ENCODE measurements at places on chromosomes 6 and 20. TPM values are rescaled to one million over a fixed set of nuclear protein-coding genes. Genes with fewer than 3 reads are reported as not detected.

- H3K36me3 ChIP-seq = no peaks in the 10 kb centered on the region
- peaks cover 1% of the 10 kb centered on the region for H3K27me3 ChIP-seq
- H3K4me1 ChIP-seq = no peaks in the 10 kb centered on the region
- no peak for DNase-seq
- no peak overlapping the region for H3K4me3 ChIP-seq
Observed at GRCh38 chr6:134131530-134132139, 79.2 kb upstream of the SLC2A12 start.

GRCh38 chr6:16184129-16184528 is 54.3 kb upstream of the GMPR start:
- no peak overlapping the region for H3K27ac ChIP-seq
- peaks cover 5% of the 10 kb centered on the region for H3K27me3 ChIP-seq
- H3K36me3 ChIP-seq = no peaks in the 10 kb centered on the region
- no peak for DNase-seq

ADGRF1 gene
- not detected for total RNA-seq

MYLK2 gene
- 1.7 TPM for total RNA-seq

DNA sequence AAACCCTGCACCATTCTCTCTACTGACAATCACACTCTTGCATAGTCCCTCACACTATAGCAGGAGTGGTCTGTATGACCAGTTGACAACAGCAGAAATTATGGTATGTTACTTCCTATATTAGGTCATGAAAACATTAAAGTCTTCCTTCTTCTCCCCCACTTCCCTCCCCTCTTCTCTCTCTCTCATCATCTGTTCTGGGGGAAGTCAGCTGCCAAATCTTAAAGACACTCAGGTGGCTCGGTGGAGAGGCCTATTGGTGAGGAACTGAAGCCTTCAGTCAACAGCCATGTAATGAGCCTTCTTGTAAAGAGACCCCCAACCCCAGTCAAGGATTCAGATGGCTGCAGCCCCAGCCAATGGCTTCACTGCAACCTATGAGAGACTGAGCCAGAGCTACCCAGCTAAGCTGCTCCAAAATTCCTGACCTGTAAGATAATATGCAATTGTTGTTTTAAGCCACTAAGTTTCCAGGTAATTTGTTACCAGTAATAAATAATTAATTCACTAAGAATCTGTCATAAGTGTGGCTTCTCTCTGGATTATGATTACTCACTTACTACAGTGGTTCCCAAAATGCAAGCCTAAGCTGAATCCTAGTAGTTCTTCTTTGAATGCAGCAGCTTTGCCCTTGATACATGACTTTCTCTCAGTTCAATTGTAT is 11.2 kb upstream of the TSBP1 start:
- DNase-seq = no peak
- H3K4me1 ChIP-seq = peaks cover 7% of the 10 kb centered on the region
- no peak overlapping the region for H3K27ac ChIP-seq
- no peaks in the 10 kb centered on the region for H3K27me3 ChIP-seq
- no peak overlapping the region for H3K4me3 ChIP-seq
- peaks cover 8% of the 10 kb centered on the region for H3K36me3 ChIP-seq

DNA sequence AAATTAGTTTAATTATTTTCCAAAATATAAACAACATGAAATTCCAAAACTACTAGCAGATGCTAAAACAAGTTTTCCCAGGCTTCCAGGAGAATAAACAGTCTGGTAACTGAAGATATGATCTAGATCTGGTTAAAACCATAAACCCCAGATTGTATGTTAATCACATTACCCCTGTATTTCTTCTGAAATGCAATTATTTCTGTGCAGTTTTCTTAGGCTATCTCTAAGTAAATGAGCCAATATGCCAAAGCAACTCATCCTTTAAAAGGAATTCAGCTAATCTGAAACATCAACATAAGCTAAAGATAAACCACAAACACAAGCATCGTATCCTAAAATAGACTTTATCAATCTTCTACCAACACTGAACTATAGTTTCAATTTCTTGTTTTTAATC is 44.6 kb upstream of the SENP6 start:
- H3K36me3 ChIP-seq = no peaks in the 10 kb centered on the region
- H3K4me3 ChIP-seq = no peak overlapping the region
- peaks cover 18% of the 10 kb centered on the region for H3K4me1 ChIP-seq
- H3K27me3 ChIP-seq = no peaks in the 10 kb centered on the region
- DNase-seq = no peak

DNA sequence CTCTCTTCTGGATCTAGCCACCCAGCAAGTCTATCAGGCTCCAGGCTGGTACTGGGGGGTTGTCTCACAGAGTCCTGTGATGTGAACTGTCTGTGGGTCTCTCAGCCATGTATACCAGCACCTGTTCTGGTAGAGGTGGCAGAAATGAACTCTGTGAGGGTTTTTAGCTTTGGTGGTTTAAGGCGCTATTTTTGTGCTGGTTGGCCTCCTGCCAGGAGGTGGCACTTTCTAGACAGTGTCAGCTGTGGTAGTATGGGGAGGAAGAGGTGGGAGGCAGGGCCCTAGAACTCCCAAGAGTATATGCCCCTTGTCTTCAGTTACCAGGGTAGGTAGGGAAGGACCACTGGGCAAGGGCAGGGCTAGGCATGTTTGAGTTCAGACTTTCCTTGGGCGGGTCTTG is 75.8 kb downstream of the SNAP91 start:
- H3K4me3 ChIP-seq = no peak overlapping the region
- peaks cover 9% of the 10 kb centered on the region for H3K4me1 ChIP-seq
- H3K36me3 ChIP-seq = no peaks in the 10 kb centered on the region
- no peak for DNase-seq
- H3K27ac ChIP-seq = no peak overlapping the region
- no peaks in the 10 kb centered on the region for H3K27me3 ChIP-seq

DNA sequence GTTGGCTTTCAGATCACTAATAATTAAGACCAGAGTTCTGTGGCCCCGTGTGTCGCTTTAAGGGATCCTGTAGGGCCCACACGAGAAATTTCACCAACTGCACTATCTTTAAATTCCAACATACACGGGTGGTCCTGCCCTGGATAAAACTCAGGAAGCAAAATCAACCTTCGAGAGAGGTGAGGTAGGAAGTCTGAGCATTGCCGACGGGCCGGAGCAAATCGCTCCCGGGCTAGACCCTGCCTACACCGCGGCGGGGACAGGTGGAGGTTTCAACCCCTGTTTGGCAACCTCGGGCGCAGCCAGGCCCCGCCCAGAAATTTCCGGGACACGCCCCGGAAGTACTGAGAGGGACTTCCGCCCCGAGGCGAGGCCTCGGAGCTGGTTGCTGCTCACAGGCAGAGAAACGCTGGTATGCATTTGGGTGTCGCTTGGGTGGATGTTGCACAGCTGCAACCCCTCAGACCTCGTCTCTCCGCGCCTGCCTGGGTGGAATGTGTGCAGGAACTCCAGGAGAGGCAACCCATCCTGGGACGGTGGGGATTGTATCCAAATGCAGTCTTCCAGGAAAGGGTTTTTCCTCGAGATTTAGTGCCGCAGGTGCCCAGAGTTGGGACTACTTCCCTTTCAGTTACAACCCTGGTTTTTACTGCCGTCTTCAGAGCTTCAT is 19.9 kb downstream of the ZKSCAN8 start:
- H3K4me3 ChIP-seq = peak overlapping the region; percentile 81
- peaks cover 7% of the 10 kb centered on the region for H3K36me3 ChIP-seq
- peaks cover 9% of the 10 kb centered on the region for H3K4me1 ChIP-seq
- DNase-seq = peak; percentile 57
- H3K27ac ChIP-seq = no peak overlapping the region
- peaks cover 2% of the 10 kb centered on the region for H3K27me3 ChIP-seq

GRCh38 chr6:31575335-31575901 is at the start of gene TNF:
TSS of gene TNF (plus strand) at chr6:31575565. CDS start at chr6:31575742, 177 bp downstream.
- peaks cover 15% of the 10 kb centered on the region for H3K4me1 ChIP-seq
- H3K27ac ChIP-seq = no peak within 1 kb of the TSS
- peaks cover 9% of the 10 kb centered on the region for H3K27me3 ChIP-seq
- no peaks in the 10 kb centered on the region for H3K36me3 ChIP-seq
- DNase-seq = no peak
- H3K4me3 ChIP-seq = no peak within 1 kb of the TSS

DNA sequence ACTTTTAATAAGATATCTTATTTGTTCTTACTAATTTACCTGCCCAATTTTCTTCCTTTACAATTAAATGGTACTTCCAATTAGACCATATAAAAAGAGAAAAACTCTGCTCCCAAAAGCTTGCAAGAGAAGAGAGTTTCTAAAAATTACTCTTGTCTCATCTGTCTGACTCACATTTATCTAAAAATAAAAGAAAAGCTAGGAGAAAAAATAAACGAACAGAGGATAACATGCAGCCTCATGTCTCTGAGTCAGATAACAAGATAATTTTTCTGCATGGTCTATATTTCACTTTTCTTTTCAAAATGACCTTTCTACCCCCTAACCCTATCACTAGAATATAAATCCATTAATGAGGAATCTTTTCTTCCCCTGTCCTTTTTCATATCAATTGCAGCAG is 127.2 kb upstream of the TCF21 start:
- H3K36me3 ChIP-seq = no peaks in the 10 kb centered on the region
- no peaks in the 10 kb centered on the region for H3K27me3 ChIP-seq
- no peak overlapping the region for H3K27ac ChIP-seq
- peaks cover 12% of the 10 kb centered on the region for H3K4me1 ChIP-seq
- DNase-seq = no peak

- no peak overlapping the region for H3K27ac ChIP-seq
Observed at GRCh38 chr6:106569428-106569827, 59.9 kb downstream of the RTN4IP1 start.

PSORS1C1 gene
- 0.54 TPM for total RNA-seq

- H3K4me3 ChIP-seq = no peak overlapping the region
- H3K4me1 ChIP-seq = no peaks in the 10 kb centered on the region
- DNase-seq = no peak
- H3K36me3 ChIP-seq = no peaks in the 10 kb centered on the region
Observed at GRCh38 chr20:24830649-24831048, 118.4 kb upstream of the CST7 start.

PRL gene
- total RNA-seq = not detected

GRCh38 chr20:42204109-42204660 is 586.0 kb upstream of the CHD6 start:
- no peaks in the 10 kb centered on the region for H3K4me1 ChIP-seq
- H3K36me3 ChIP-seq = peaks cover 10% of the 10 kb centered on the region
- H3K27ac ChIP-seq = no peak overlapping the region
- DNase-seq = no peak
- peaks cover 3% of the 10 kb centered on the region for H3K27me3 ChIP-seq
- H3K4me3 ChIP-seq = no peak overlapping the region

- no peak for DNase-seq
- no peak overlapping the region for H3K27ac ChIP-seq
- H3K27me3 ChIP-seq = no peaks in the 10 kb centered on the region
- H3K36me3 ChIP-seq = peaks cover under 1% of the 10 kb centered on the region
Observed at GRCh38 chr20:4946986-4947385, 54.3 kb downstream of the SLC23A2 start.

DNA sequence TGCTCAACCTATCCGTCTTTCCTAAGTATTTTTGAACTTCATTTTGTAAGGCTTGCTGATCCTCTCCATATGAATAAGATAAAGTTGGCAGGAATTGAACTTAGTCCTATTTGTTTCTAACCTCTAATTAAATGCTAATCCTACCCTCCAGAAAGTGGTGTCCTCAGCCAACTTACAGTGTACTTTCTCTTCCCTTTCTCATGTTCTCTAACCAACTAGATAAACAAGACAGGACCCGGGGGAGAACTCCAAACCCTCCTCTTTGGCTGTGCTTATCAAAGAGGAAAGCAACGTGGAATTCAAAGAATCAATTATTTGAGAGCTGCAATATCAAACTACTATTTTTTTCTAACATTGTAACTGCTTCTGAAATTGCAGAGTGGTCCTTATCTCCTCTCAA is 56.5 kb upstream of the NRSN1 start:
- H3K36me3 ChIP-seq = no peaks in the 10 kb centered on the region
- no peak for DNase-seq
- no peaks in the 10 kb centered on the region for H3K4me1 ChIP-seq
- no peak overlapping the region for H3K4me3 ChIP-seq

DNA sequence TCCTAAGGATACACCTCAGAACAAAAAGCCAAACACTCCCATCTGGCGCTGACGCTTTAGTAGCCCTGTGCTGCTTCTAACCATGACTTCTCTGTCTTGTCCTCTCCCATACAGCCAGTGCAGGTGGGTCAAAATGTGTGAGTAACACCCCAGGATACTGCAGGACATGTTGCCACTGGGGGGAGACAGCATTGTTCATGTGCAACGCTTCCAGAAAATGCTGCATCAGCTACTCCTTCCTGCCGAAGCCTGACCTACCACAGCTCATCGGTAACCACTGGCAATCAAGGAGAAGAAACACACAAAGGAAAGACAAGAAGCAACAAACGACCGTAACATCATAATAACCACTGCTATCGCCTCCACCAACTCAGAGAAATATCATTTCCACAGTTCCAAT is 1.4 kb downstream of the DEFB132 start:
- no peak overlapping the region for H3K27ac ChIP-seq
- H3K4me3 ChIP-seq = no peak overlapping the region
- peaks cover 7% of the 10 kb centered on the region for H3K27me3 ChIP-seq
- no peaks in the 10 kb centered on the region for H3K4me1 ChIP-seq

DNA sequence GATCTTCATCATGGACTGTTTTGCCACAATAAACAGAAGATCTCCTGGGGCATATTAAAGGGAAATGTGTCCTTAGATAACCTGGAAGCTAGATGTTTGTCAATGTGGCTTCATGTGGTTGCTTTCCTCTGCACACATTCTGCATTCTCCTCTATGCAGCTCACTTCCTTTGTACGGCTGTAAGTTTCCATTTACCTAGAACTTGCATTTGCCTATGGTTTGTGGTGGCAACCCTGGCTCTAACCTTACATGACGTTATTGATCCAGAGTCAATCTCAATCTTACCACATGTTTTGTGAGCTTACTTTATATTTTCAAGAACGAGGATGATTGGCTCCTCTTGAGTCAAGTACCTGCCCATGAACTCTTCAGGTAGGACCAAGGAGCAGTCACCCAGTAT is 863.1 kb downstream of the MAFB start:
- no peak overlapping the region for H3K4me3 ChIP-seq
- no peak for DNase-seq
- no peaks in the 10 kb centered on the region for H3K4me1 ChIP-seq
- H3K27ac ChIP-seq = no peak overlapping the region
- H3K27me3 ChIP-seq = peaks cover 4% of the 10 kb centered on the region

DNA sequence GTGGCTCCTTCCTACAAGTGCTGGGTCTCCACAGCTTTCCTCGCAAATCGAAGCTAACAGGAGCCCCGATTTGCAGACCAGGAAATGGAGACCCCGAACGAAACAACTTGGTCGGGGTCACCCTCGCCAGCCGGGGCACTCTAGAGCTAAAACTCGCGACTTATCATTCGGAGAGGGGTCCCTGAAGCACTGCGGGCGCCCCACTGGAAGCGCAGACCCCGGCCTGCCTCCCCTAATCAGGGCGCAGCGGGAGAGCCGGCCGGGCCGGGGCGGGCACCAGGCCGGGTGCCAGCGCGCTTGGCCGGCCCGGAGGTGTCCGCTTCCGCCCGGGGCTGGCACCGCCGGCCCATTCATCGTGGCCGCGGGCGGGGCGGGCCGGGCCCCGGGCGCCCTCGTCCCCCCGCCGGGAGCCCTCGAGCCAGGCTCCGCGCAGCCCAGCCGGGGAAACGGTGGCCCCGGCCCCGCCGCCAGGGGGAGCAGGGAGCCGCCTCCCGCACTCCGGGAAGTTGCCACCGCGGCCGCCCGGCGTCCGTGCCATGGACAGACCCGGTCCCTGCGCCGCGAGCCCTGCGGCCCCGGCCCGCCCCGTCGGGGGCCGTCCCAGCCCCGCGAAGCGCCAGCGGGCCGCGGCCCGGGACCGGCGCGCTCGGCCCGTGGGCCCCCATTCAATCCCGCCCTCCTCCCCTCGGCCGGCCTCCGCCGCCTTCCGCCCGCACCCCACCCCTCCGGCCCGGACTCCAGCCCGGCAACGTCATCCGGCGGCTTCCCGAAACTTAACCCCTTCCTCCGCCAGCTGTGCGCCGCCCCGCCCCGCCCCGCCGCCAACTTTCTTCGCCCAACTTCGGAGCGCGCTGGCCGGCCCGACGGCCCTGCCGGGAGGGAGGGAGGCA is 961 bp downstream of the RRBP1 start:
- peaks cover 14% of the 10 kb centered on the region for H3K36me3 ChIP-seq
- peaks cover 15% of the 10 kb centered on the region for H3K27me3 ChIP-seq
